ENCODE measurements at places on chromosomes 2 and 18. TPM values are rescaled to one million over a fixed set of nuclear protein-coding genes. Genes with fewer than 3 reads are reported as not detected.

DNA sequence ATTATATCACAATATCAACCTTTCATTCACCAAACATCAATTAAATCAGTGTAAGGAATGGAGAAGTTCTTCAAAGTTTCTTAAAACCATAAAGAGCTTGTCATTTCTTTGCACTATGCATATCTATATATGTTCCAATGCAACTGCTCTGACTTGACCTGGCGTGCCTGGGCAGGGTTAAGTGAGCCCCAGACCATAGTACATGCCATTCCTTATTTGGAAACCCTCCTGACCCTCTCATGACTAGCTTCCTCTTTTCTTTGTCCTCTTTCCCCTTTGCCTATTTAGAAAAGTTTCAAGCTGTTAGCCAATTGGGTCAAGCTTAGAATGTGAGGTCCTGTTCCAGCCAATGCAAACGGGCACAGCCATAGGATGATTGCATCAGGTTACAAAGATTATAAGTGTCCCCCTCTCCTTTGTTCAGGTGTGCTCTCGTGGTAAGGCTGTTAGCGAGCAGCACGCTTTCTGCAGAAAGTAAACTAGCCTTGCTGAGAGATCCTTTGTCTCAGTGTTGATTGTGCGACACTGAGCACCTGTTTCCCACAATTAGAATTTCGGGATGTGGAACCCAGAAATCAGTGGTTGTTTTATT, 78.2 kb upstream of the UXS1 start:
- DNase-seq: no peak

GRCh38 chr2:125560855-125561254, 1095.1 kb upstream of the GYPC start:
- no peak for DNase-seq

DNA sequence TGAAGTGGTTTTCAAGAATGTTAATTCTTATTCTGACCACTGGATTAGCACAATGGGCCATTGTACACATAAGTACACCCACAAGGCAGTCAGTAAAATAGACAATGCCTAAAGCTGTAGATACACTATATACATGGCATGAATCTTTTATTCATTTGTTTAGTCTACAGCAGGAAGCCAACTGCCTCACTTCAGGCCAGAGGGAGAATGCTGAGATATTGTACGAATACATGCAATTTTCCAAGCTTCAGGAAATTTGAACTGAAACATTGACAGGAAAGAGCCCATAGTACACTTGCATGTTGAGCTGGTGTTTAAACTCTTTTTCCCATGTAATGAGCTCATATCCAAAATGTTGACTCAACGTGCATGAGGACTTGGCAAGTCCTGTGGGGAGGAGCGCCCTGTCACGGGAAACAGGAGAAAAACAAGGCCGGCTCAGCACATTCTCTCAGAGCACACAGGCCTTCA, 111.6 kb upstream of the CYP1B1 start:
- DNase-seq: no peak

GRCh38 chr2:24538720-24539119, 47.7 kb downstream of the NCOA1 start:
- no peak for DNase-seq

The RESP18 gene
- total RNA-seq: not detected

GRCh38 chr2:84906900-84907714, 1.7 kb downstream of the TMSB10 start:
- peak; percentile 40 for DNase-seq

The ACMSD gene
- not detected for total RNA-seq

DNA sequence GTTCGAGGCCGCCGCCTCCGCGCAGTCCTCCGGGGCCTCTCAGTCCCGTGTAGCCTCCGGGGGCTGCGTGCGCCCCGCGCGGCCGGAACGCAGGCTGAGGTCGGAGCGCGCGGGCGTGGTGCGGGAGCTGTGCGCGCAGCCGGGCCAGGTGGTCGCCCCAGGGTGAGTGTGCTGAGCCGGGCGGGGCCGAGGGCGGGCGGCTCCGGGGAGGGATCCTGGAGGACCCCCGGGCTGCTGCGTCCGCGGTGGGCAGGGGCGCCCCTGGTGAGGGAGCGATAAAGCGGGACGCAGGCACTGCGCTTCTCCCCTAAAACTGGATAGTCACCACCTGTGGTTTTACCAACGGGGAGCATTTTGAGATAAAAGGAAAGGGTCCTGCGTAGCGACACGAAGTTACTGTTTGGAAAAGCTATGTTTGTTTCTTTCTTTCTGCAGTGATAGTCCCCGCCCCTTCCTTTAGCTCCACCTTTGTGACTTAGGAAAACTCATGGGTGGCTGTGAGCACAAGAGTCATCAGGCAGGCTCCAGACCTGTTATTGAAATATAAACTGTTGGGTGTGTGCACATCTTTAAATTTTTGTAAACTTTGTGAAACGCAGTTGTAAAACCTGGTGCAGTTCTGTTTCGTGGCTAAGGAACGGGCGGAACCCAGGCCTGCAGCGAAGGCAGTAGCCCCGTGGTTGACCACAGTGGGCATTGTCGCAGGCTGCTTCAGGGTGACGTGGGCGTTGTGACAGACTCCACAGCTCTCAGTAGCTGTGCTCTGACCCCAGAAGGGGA, 687 bp downstream of the CTDP1 start:
- no peak for DNase-seq

- no peak for DNase-seq
Observed at GRCh38 chr2:9299161-9300100, 92.8 kb downstream of the ASAP2 start.
